ENCODE measurements at places on chromosomes 16 and 17. TPM values are rescaled to one million over a fixed set of nuclear protein-coding genes. Genes with fewer than 3 reads are reported as not detected.

RNF43 gene
- total RNA-seq = 0.67 TPM

SLC35G6 gene
- total RNA-seq = not detected

GHDC gene
- total RNA-seq = 22.7 TPM

- no peak for DNase-seq
Measured at GRCh38 chr17:33560165-33560564, 267.1 kb upstream of the ASIC2 start.

DNA sequence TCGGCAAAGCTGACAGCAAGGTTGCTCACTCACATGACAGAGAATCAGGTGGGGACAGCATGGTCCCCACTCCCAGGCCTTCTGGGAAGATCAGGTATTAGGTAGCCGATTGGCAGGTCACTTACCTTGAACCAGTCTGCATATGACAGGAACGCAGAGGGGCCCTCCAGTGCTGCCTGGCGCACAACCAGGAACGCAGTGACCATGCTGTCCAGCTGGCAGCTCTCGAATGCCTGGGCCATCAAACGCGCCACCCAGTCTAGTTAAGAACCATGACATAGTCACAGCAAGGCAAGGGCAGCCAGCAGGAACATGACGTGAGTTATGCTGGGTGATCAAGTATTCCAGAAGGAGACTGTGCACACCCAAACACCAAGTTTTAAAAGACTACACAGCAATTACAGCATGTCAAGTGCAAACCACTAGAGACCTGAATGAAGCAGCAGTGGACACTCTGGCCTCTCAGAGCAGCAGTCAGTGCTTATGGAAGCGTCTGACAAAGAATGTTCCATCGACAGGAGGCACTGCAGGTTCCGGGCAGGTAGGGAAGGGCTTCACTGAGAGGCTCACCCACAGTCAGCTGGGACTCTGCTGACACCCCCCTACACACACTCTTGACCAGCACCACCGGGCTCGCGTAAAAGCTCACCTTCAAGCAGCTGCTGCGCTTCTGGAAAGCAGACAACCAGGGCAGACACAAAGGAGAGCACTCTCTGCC is 25.0 kb downstream of the FANCA start:
- DNase-seq = no peak

DNA sequence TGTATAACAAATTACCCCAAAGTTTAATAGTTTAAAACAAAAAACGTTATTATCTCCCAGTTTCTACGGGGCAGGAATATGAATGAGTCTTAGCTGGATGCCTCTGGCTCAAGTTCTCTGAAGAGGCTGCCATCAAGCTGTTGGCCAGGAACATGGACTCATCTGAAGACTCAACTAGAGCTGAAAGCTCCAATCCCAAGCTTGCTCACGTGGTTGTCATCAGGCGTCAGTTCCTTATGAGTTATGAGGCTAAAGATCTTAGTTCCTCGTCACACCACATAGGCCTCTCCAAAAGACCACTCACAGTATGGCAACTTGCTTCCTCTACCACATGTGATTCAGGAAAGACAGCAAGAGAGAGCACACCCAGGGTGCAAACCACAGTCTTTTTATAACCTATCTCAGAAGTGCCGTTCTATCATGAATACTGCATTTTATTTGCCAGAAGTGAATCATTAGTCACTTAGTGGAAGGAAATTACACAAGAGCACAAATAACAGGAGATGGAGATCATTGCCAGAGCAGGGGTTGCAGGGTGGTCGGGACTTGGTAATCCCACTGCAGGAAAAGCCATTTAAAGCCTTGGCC is 48.7 kb upstream of the NLK start:
- no peak for DNase-seq

- peak; percentile 34 for DNase-seq
Measured at GRCh38 chr16:3650631-3651265, 3.7 kb upstream of the DNASE1 start.

DNA sequence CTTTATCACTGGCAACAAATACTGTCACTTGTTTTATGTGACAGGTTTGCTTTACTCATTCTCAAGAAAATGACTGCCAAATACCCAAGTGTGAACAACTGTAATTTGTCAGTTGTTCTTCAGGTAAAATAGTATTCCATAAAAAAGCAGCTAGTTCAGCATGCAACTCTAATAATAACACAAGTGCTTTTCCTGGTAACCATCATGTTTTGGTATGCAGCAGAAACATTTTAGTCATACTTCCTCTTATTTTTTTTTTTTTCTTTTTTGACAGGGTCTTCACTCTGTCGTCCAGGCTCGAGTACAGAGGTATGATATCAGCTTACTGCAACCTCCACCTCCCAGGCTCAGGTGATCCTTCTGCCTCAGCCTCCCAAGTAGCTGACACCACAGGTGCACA is 4.6 kb downstream of the TERF2 start:
- DNase-seq = peak; percentile 15

- no peak for DNase-seq
Measured at GRCh38 chr16:27475561-27475960, 73.6 kb downstream of the IL21R start.

- no peak for DNase-seq
Measured at GRCh38 chr17:66347661-66348514, 45.5 kb downstream of the PRKCA start.

DNA sequence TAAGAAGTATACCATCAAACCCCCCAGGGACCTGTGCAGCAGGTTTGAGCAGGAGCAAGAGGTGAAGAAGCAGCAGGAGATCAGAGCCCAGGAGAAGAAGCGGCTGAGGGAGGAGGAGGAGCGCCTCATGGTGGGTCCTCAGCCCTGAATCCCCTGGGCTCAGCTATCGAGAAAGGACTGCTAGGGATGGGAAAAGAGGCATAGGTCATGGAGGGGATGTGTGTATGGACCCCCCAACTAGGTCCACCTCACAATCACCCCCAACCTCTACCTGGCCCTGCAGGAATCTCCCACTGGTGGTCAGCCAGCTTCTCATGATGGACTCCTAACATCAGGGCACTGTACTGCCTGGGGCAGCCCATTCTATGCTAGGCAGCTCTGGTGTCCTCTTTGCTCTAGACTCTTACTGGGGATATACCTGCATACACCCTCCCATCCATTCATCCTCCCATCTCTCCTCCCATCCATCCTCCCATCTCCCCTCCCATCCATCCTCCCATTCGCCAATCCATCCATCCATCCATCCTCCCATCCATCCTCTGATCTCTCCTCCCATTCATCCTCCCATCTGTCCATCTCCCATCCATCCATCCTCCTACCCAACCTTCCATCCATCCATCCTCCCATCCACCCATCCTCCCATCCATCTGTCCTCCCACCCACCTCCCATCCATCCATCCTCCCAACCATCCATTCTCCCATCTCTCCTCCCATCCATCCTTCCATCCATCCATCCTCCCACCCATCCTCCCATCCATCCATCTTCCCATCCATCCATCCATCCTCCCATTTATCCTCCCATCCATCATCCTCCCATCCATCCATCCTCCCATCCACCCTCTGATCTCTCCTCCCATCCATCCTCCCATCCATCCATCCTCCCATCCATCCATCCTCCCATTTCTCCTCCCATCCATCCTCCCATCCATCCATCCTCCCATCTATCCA is 10.6 kb downstream of the DRC7 start:
- DNase-seq = no peak

- peak; percentile 40 for DNase-seq
Measured at GRCh38 chr17:32240750-32241149, 24.9 kb upstream of the RHBDL3 start.

- no peak for DNase-seq
Measured at GRCh38 chr16:68917541-68917940, 74.2 kb downstream of the TANGO6 start.

GRCh38 chr17:33942414-33942813 is 312.7 kb upstream of the CCL2 start:
- no peak for DNase-seq

DNA sequence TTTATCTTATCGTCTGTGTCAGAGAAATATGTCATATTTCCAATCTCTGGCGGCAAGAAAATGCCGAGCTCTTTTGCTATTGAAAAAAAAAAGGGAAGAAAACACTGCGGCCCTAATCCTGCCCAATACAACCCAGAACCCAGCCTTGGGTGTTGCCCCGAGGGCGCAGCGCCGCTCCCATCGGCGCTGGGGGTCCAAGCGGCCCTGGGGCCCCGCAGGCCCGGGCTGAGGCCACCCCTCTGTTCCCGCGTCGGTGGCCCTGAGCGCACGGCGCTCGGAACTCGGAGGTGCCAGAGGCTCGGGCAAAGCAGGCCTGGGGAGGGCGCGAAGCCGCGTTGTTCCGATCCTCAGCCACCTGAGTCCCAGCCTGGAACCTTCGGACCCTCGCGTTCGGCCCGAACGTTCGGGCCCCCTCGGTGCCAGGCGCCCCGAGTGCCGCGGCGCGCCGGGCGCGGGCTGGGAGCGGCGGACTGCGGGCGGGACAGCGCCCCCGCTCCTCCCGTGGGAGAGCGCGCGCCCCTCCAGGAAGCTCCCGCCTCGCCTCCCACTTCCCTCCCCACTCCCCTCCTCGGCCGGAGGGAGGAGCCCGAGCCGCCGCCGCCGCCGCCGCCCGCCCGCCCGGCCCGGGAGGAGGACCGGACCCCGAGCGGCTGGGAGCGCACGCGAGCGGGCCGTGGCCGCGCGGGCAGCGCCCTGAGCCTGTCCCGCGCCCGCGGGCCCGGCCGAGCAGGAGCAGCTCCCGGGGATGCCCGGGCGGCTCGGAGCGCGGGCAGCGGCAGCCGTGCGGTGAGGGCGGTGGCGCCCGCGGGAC is at the start of gene CPNE2:
CPNE2 (plus strand) TSS at position 609 of the 811 bp plus-strand sequence. CDS start 18,160 bp downstream, outside the sequence.
- peak; percentile 84 for DNase-seq

- DNase-seq = no peak
Measured at GRCh38 chr16:81321039-81321438, 6.3 kb downstream of the GAN start.

DNA sequence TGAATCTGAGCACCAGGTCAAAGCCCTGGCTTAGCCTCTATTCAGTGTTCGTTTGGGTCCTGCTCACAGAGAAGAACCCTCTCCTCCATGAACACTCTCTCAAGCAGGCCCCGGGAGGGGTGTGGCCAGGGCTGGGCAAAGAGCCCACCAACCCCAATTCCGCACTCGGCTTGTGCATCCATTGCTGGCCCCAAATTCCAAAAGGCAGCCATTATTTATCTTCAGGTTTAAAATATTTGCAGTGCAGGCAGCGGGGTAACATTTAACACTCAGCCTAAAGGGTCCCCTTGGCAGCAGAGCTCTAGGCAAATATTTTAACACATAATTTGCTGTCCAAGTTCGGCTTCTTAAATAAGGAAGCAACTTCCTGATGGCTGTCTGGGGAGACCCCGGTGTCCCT is 115.7 kb downstream of the ZNF423 start:
- DNase-seq = no peak

DNA sequence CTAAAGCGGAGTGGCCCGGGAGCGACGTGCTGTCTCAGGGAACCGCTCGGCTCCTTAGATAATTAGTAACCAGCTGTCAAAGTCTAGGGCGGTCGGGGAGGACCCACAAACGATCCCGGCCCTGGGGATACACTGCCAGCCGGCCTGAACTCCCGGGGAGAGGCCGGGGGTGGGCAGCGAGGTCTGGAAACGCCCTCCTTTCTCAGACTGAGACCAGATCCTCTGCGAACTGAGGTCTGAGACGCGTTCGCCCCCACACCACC is 1.3 kb downstream of the HNF1B start:
- DNase-seq = no peak

GRCh38 chr16:23504453-23505179 is 5.7 kb downstream of the GGA2 start:
- DNase-seq = no peak

DNA sequence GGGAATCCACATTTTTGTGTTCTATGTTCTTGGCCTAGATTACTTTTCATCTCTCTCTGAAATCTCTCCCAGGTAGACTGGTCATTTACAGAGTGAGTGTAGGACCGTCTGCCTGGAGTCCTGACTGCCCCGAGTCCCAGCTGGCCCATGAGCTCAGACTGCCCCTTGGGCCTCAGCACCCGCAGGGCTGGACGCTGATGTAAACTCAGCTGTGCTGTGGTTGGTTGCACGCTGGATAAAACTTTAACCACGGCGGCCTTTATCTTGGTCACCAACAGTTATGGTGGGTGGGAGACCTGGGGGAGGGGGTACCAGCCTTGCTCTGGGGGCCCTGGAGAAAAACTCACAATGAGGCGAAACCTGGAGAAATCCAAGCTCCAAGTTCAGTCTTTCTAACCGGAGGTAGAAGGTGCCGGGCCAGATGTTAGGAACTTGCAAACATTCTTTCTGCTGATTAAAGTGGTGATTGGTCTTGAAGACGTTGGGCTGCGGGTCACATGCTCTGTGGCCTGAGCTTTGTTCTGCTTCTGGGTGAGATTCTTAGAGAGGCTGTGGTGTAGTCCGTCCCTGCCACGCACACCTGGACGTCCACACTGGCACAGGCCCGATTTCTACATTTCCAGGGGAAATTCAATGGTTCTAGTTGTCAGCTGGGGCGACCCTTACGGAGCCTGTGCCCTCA is 6.9 kb downstream of the METRNL start:
- no peak for DNase-seq

DNA sequence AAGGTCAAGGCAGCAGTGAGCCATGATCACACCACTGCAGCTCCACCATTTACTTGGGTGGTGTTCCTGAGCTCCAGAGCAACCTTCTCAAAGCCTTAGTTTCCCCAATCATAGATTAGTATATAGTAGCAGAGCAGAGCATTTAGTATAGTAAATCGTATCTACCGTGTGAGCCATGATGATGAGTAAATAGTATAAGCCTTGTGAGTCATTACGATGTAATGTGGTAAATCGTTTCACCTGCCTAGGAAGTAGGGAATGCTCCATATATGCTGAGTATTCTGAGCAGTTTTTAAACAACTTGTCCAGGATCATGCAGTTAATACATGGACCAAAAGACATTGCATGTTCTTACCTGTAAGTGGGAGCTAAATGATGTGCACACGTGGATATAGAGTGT is 66.4 kb downstream of the SCNN1B start:
- DNase-seq = no peak

DNA sequence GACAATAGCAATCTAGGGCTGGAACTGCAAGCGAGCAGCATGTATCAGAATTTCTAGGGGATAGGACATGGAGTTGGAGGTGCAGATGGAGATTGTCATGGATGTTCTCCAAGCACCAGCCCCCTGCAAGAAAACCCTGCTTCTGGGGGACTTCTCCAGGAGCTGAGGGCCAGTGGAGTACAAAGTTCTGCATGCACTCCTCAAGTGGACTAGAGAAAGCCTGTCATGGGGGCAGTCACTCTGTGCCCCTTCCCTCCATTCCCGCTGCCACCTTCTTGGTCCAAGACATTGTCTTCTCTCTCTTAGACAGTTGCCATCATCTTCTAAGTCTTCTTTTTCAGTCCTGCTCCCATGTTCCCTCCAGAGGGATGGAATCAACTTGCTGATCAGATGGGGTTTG is 87.9 kb downstream of the AIPL1 start:
- DNase-seq = no peak

GRCh38 chr17:2111691-2112090 is 56.8 kb downstream of the HIC1 start:
- DNase-seq = no peak

- no peak for DNase-seq
Measured at GRCh38 chr17:61157246-61157886, 242.3 kb upstream of the TBX2 start.

GRCh38 chr17:67772679-67773078 is 52.6 kb upstream of the BPTF start:
- no peak for DNase-seq

- no peak for DNase-seq
Measured at GRCh38 chr17:44464037-44464436, 39.2 kb downstream of the GPATCH8 start.

GRCh38 chr16:50538411-50539052 is 9.7 kb upstream of the NKD1 start:
- DNase-seq = peak; percentile 28

- DNase-seq = peak; percentile 52
Measured at GRCh38 chr16:70665806-70666735, 19.7 kb downstream of the IL34 start.

- DNase-seq = no peak
Measured at GRCh38 chr16:57049678-57050077, 42.7 kb upstream of the CPNE2 start.
